Suprapubic skin (tissue), 4 donors: ENCODE measurements at places on chromosomes 6 and 20.

DNA sequence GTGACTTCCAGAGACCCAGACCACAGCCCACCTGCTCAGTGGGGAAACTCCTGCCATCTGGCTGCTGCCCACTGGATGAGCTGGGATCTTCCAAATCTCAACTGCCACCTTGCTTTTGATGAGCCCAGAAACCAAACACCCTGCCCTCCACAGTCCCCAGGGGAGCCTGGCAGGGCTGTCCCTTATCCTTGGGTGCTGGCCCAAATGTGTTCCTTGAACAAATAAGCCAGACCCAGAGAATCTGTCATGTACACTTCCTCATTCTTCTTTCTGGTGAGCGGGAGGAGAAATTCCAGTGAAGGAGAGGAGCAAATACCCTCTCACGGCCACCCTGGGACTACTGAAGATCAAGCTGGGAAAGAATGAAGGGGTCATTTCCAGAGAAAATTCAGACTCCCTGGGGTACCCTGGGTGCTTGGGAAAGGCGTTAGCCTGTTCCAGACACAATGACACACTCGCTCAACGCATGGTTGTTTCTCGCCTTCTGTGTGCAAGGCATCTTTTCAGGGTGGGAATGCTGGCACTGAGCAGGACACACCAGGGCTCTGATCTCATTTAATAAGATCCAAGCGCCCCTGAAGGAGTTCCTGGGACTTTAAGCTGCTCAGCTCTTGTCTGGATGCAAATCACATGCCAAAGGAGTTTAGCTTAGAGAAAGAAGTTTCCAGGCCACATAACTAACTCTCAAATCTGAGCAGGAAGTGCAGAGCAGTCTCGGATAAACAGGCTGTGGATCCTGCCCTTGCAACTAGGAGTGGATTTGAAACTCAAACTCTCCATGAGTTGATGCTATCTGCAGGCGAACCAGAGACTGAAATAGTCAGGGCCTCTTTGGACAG, 38.5 kb downstream of the PXDC1 start:
- no peaks in the 10 kb centered on the region for H3K27me3 ChIP-seq
- no peaks in the 10 kb centered on the region for H3K36me3 ChIP-seq
- no peak overlapping the region for H3K4me3 ChIP-seq
- no peak overlapping the region for H3K27ac ChIP-seq

DNA sequence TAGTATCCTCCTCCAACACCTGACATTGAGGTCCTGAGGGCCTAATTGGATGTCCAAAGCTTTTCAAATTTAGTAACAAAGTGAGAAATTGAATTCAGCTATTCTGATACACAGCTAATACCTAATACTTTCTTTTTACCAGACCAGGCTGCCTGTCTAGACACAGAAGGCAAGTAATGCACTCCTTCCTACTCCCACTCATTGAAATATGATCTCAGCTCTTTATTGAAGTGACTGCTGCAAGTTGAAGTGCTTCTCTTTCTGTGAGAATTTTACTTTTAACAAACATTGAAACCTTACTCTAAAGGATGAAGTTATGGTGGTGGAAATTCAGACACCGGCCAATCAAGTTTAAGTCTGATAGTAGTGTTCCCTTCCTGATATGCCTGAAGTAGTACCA, 90.8 kb upstream of the OGFRL1 start:
- H3K27me3 ChIP-seq, result no peaks in the 10 kb centered on the region
- no peaks in the 10 kb centered on the region for H3K4me1 ChIP-seq
- DNase-seq, result no peak

- peaks cover 4% of the 10 kb centered on the region for H3K4me1 ChIP-seq
- H3K27ac ChIP-seq, result no peak overlapping the region
- peaks cover 3% of the 10 kb centered on the region for H3K36me3 ChIP-seq
- DNase-seq, result no peak
Observed at GRCh38 chr6:106226676-106227075, 98.9 kb downstream of the ATG5 start.

GRCh38 chr6:17552861-17553260, 47.2 kb upstream of the FAM8A1 start:
- H3K36me3 ChIP-seq, result peaks cover 3% of the 10 kb centered on the region
- H3K27me3 ChIP-seq, result no peaks in the 10 kb centered on the region
- DNase-seq, result no peak
- no peak overlapping the region for H3K27ac ChIP-seq

GRCh38 chr20:48115502-48115901, 330.2 kb upstream of the SULF2 start:
- H3K27me3 ChIP-seq, result peaks cover 5% of the 10 kb centered on the region
- no peaks in the 10 kb centered on the region for H3K4me1 ChIP-seq
- no peak overlapping the region for H3K27ac ChIP-seq
- H3K36me3 ChIP-seq, result no peaks in the 10 kb centered on the region

GRCh38 chr20:57476084-57476526, 48.8 kb downstream of the CTCFL start:
- H3K4me1 ChIP-seq, result peaks cover 5% of the 10 kb centered on the region
- peaks cover 33% of the 10 kb centered on the region for H3K27me3 ChIP-seq
- H3K4me3 ChIP-seq, result no peak overlapping the region
- peak; percentile 32 for DNase-seq
- H3K27ac ChIP-seq, result no peak overlapping the region

DNA sequence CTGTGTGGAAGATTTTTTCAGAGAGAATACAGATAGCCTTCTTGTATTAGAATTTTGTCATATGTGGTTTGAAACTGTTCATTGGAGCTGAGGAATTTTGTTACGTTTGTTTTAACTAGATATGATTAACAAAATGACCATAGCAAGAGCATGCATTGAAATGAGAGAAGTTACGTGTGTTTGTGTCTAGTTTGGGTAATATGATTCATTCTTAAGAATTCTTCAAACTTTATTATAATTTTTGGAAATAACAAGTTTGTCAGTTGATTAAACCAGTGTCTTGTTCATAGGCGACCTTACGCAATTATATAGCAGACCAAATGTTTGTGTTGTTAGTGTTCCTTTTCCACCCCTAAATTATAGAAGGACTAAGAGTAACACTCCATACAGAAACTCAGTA, 5.5 kb downstream of the GMNN start:
- peaks cover 30% of the 10 kb centered on the region for H3K36me3 ChIP-seq
- no peak for DNase-seq
- peaks cover 16% of the 10 kb centered on the region for H3K4me1 ChIP-seq
- no peak overlapping the region for H3K27ac ChIP-seq
- H3K27me3 ChIP-seq, result no peaks in the 10 kb centered on the region

- H3K27ac ChIP-seq, result no peak overlapping the region
- no peaks in the 10 kb centered on the region for H3K27me3 ChIP-seq
- no peak for DNase-seq
- no peak overlapping the region for H3K4me3 ChIP-seq
- no peaks in the 10 kb centered on the region for H3K36me3 ChIP-seq
- H3K4me1 ChIP-seq, result no peaks in the 10 kb centered on the region
Observed at GRCh38 chr6:39520916-39521315, 198.4 kb upstream of the KCNK16 start.

DNA sequence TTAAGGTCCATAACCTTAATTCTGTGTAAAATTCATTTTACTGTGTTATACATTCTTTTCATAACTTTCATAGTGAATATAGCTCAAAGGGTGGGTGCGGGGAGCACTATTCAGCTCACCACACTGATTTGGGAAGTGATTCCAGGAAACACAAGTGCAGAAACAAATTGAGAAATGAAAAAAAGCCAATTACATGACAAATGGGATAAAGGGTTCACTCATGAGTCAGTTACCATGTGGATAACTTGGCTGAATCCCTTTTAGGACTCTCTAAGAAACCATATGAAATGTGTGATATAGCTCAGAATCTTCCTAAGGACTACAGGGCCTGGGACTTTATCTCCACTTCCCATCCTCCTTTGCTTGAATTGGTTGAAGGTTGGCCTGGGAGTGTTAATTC, 3.1 kb upstream of the BTN2A1 start:
- no peak overlapping the region for H3K27ac ChIP-seq
- peaks cover 12% of the 10 kb centered on the region for H3K36me3 ChIP-seq

DNA sequence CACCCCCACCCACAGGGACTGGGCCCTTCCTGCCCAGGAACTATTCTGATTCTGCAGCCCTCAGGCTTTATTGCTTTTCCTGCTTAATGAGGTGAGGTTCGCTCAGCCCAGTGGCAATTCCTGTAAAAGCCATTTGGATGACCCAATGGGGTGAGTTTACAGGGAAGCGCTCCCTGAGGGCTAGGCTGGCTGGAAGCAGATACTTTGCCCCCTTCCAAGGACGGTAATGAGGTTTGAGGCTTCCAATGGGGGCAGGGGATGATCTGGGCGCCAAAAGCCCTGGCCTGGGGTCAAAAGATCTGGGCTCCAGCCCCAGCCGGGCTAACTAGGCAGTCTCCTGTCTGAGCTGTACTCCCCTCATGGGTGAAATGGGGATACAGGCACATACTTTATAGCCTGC, 41.8 kb downstream of the RIPOR3 start:
- H3K27ac ChIP-seq, result no peak overlapping the region
- no peak for DNase-seq
- no peak overlapping the region for H3K4me3 ChIP-seq
- peaks cover 10% of the 10 kb centered on the region for H3K4me1 ChIP-seq

DNA sequence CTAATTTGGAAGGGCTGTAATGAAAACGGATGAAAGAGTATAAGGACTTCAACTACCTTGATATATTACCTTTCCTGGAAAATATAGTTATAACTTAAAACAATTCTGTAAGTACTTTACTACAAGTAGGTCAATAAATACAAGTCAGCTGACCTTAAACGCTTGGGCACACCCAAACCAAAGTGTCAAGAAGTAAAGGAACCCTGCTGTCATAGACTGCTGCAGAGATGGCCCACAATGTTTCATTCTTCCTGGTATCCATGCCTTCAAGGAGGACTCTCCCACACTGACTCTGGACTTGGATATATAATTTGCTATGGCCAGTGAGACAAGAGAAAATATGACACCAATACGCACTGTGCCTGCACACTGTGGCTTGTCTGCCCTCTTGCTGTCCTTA, 132.0 kb downstream of the LAMP5 start:
- H3K27ac ChIP-seq, result no peak overlapping the region
- H3K36me3 ChIP-seq, result no peaks in the 10 kb centered on the region
- DNase-seq, result no peak
- no peaks in the 10 kb centered on the region for H3K27me3 ChIP-seq

DNA sequence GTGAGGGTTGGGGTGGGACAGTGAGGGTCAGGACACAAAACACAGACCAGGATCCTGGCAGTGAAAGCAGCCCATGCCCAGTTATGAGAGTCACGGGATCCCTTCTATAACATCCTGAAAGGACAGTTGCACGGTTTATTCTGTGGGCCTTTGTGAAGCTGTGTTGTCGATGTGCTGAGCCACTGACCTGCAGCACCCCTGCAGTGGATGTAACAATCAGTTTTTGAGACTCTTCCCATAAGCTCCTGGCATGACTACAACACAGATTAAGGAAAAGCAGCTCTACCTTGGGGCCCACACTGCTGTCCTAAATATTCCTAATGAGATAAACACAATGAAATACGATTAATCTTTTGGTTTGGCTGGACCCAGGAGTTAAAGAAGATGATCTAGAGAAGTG, 3.7 kb downstream of the PYGB start:
- DNase-seq, result no peak
- H3K4me3 ChIP-seq, result peak overlapping the region; percentile 95
- H3K27me3 ChIP-seq, result no peaks in the 10 kb centered on the region
- peaks cover 70% of the 10 kb centered on the region for H3K4me1 ChIP-seq
- H3K27ac ChIP-seq, result no peak overlapping the region

DNA sequence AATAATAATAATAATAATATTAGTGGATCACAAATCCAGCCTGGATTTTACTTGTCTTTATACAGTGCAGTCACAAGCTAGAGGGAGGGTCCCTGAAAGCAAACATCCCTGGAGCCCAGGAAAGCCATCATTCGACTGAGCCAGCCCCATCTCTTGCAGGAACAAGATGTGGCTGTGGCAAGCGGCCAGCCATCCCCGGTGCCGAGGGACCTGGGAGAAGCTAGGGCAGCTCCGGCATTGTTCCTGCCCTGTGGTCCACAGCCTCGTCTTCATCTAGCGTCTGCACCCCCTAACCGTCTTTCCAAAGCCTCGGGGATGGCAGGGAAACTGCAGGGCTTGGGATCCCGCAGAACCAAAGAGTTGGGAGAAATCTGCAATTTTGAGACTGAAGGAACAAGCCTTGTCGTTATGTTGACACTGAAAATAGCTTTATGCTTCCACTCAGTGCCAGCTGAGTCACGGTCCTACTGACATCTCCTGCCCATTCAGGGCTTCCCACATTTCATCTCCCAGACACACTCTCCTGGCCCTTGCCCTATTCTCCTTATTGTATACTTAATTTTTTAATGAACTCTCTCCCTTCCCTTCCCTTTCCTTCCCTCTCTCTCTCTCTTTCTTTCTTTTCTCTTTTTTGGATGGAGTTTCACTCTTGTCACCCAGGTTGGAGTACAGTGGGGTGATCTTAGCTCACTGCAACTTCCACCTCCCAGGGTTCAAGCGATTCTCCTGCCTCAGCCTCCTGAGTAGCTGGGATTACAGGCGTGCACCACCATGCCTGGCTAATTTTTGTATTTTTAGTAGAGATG, 62.5 kb upstream of the ZNFX1 start:
- H3K27me3 ChIP-seq, result no peaks in the 10 kb centered on the region
- H3K27ac ChIP-seq, result no peak overlapping the region
- H3K4me3 ChIP-seq, result no peak overlapping the region
- no peaks in the 10 kb centered on the region for H3K36me3 ChIP-seq
- H3K4me1 ChIP-seq, result peaks cover 9% of the 10 kb centered on the region

GRCh38 chr6:126738641-126739040, 379.8 kb upstream of the RSPO3 start:
- DNase-seq, result no peak
- no peaks in the 10 kb centered on the region for H3K36me3 ChIP-seq
- H3K27ac ChIP-seq, result no peak overlapping the region
- H3K4me3 ChIP-seq, result no peak overlapping the region

DNA sequence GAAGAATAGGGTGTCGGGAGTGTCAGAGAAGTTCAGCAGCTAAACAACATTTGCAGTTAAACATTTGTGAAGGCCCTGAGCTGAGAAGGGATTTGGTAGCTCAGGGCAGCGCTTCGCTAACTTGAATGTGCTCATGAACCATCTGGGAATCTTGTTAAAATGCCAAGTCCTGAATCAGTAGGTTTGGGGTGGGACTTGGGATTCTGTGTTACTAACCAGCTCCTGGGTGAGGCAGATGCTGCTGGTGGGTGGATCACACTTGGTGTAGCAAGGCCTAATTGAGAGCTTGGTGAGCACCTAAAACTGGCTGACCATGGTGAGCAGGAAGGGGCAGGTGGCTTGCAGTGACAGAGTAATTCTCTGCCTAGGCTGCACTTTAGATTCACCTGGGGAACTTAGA, 5.9 kb downstream of the PTPRA start:
- no peak for DNase-seq
- peaks cover 35% of the 10 kb centered on the region for H3K4me1 ChIP-seq
- no peak overlapping the region for H3K4me3 ChIP-seq
- H3K36me3 ChIP-seq, result no peaks in the 10 kb centered on the region
- no peak overlapping the region for H3K27ac ChIP-seq
- H3K27me3 ChIP-seq, result no peaks in the 10 kb centered on the region

DNA sequence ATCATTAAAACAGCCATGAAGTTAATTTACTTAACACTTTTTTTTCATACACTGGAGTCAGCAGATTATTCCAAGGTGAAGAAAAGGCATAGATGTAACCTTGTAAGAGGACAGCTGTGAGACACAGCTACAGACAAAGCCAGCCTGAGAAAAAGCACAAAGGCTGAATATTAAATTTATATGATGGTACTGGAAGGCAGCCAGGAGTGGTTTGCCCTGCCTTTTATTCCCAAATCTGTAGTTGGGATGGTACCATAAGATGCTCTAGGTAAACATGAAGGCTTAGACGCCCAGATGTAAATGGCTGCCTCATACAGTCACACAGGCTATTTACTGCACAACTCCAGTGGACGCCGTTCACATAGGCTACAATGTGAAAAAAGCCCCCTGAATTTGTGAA, 42.1 kb upstream of the LOC128125822 start:
- no peak for DNase-seq
- no peaks in the 10 kb centered on the region for H3K36me3 ChIP-seq
- no peaks in the 10 kb centered on the region for H3K27me3 ChIP-seq
- no peak overlapping the region for H3K27ac ChIP-seq
- no peak overlapping the region for H3K4me3 ChIP-seq
- peaks cover 12% of the 10 kb centered on the region for H3K4me1 ChIP-seq
